Daoy (cell line): ENCODE measurements at places on chromosomes 7 and 10. TPM values are rescaled to one million over a fixed set of nuclear protein-coding genes. Genes with fewer than 3 reads are reported as not detected.

GDF10 gene
- total RNA-seq: 0.23 TPM in 1 of 2 replicates, not detected in the other

PRF1 gene
- total RNA-seq: not detected in 2 replicates

CREB5 gene
- total RNA-seq: 12.1 and 17.3 TPM in 2 replicates

OR13A1 gene
- total RNA-seq: not detected in 2 replicates

NXPH1 gene
- not detected in 2 replicates for total RNA-seq

DBF4 gene
- 51.5 and 87.8 TPM in 2 replicates for total RNA-seq

PLPP4 gene
- total RNA-seq: 3.9 and 15.8 TPM in 2 replicates

PMS2 gene
- total RNA-seq: 12.9 and 17.1 TPM in 2 replicates

PTER gene
- 7.2 and 7.4 TPM in 2 replicates for total RNA-seq

RPEL1 gene
- 0.06 TPM in 2 replicates for total RNA-seq

HOXA2 gene
- 11.4 and 12.1 TPM in 2 replicates for total RNA-seq

SVOPL gene
- 0.03 TPM in 1 of 2 replicates, not detected in the other for total RNA-seq

GATAD1 gene
- total RNA-seq: 17.6 and 19.9 TPM in 2 replicates

PALD1 gene
- total RNA-seq: 0.92 and 1.9 TPM in 2 replicates

ZNF804B gene
- not detected in 2 replicates for total RNA-seq

TTYH3 gene
- 16.5 and 18.3 TPM in 2 replicates for total RNA-seq

PDE6C gene
- not detected in 2 replicates for total RNA-seq

TMEM270 gene
- 0.69 and 1.5 TPM in 2 replicates for total RNA-seq

MOSPD3 gene
- 9.7 and 11.3 TPM in 2 replicates for total RNA-seq

COL26A1 gene
- 0.11 TPM in 1 of 2 replicates, not detected in the other for total RNA-seq

LIPA gene
- 15.6 and 16.2 TPM in 2 replicates for total RNA-seq

ELN gene
- total RNA-seq: 0.06 and 0.23 TPM in 2 replicates

SPDYE1 gene
- not detected in 2 replicates for total RNA-seq

MMRN2 gene
- 0.06 TPM in 1 of 2 replicates, not detected in the other for total RNA-seq

RBP3 gene
- not detected in 2 replicates for total RNA-seq

C7orf33 gene
- not detected in 2 replicates for total RNA-seq

CALHM2 gene
- 1.9 and 3.8 TPM in 2 replicates for total RNA-seq

FZD8 gene
- 10.5 and 11.1 TPM in 2 replicates for total RNA-seq

FAM221A gene
- total RNA-seq: 6.5 and 6.9 TPM in 2 replicates

RARRES2 gene
- total RNA-seq: 3.9 and 11.8 TPM in 2 replicates

FBXL13 gene
- total RNA-seq: 3.1 and 8.3 TPM in 2 replicates

NKX2-3 gene
- 0.17 TPM in 1 of 2 replicates, not detected in the other for total RNA-seq

CNNM1 gene
- 3.0 and 4.5 TPM in 2 replicates for total RNA-seq

IRF5 gene
- 0.60 and 2.2 TPM in 2 replicates for total RNA-seq

TUBAL3 gene
- 0.23 and 0.54 TPM in 2 replicates for total RNA-seq

DRGX gene
- total RNA-seq: not detected in 2 replicates

OR2A5 gene
- not detected in 2 replicates for total RNA-seq

DOCK1 gene
- 16.4 and 19.1 TPM in 2 replicates for total RNA-seq

TRIL gene
- 0.11 and 0.15 TPM in 2 replicates for total RNA-seq
